ENCODE measurements at places on chromosomes 3 and 15. TPM values are rescaled to one million over a fixed set of nuclear protein-coding genes. Genes with fewer than 3 reads are reported as not detected.

The LYSMD2 gene
- total RNA-seq = 1.7 TPM

The IGSF10 gene
- 0.15 TPM for total RNA-seq

The PRR23C gene
- total RNA-seq = not detected

The LEKR1 gene
- 0.47 TPM for total RNA-seq

The HHATL gene
- total RNA-seq = not detected

The CYP1A2 gene
- total RNA-seq = not detected

The CRABP1 gene
- not detected for total RNA-seq

The APBA2 gene
- 20.4 TPM for total RNA-seq

Measured in smooth muscle cell of the coronary artery (primary cell).